ENCODE measurements at places on chromosomes 4 and X. TPM values are rescaled to one million over a fixed set of nuclear protein-coding genes. Genes with fewer than 3 reads are reported as not detected.

Gene RAB9B
- 0.34 TPM for total RNA-seq

Gene FOXP3
- 11.9 TPM for total RNA-seq

Gene SPIN2B
- total RNA-seq: 5.4 TPM

DNA sequence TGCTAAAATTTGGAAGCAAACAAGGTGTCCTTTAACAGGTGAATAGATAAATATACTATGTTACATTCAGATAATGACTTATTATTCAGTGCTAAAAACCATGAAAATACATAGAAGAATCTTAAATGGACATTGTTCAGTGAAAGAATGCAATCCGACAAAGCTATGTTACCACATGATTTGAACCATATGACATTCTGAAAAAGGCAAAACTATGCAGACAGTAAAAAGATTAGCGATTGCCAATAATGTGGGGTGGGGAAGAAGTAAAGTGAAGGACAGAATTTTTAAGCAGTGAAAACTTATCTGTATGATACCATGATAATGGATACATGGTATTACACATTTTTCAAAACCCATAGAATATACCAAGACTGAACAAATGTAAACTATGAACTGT lies 926.9 kb downstream of the FAT4 start:
- DNase-seq: no peak

GRCh38 chr4:133865612-133866327 lies 335.8 kb downstream of the PABPC4L start:
- DNase-seq: no peak

DNA sequence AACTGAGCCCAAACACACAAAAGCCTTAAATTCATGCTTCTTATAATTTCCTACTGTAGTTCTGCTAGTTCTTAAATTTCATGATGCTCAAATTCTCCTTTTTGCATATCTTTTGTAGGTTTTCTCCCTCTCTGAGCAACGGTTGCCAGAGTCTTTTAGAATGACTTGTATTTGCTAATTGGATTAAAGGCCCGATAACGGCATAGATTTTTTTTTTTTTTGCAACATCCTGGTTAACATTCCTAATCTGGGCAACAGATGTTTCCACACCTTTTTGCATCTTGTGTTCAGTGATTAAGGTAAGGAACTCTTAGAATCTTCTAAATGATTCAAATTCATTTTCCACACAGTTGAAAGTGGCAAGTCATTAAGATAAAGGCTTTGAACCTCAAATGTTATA lies 66.3 kb upstream of the ADGRG2 start:
- no peak for DNase-seq

- DNase-seq: no peak
These were observed 99.9 kb upstream of the KLHL13 start for GRCh38 chrX:118216509-118216908.

DNA sequence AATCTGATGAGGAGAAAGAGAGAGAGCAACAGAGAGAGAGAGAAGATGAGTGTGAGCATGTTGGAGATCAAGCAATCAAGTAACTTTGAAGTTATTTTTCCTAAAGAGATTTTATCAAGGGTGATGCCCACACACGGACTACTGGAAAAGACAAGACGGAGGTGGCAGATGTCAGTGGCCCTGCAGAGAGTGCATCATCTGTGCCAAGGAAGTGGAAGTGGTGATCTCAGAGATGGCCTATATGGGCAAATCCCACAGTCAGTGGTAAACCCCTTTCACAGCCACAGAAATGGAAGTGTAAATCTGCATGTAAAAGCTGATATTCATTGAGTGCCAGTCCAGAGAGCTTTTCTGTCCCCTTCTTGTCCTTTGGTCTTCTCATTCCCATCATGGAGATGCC lies 577.2 kb upstream of the AADAT start:
- no peak for DNase-seq

Gene GAGE1
- not detected for total RNA-seq

DNA sequence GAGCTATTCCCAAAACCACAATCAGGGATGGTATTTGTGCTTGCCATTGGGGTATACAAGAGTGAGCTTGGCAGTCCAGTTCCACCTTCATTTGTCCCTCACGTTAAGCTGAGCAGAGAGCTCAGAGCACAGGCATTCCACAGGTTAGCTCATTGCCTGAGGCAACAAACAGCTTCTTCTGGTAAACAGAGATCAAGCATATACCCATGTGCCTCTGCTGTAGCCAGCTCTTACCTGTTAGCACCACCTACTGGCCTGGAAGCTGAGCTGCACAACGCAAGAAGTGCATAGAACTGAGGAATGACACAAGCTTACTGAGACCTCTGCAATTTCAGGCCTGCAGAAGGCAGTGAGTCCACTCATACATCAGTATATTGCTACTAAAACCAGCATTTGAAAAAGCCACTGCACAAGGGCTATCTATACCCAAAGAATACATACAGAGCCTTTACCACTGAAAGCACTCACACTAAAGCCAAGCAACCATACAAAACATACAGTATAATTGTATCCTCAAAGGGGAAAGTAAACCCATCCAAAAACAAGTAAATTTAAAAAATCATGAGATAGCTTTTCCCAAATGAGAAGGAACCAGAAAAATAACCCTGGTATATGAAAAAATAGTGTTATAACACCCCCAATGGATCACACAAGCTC lies 258.3 kb upstream of the GABRA2 start:
- no peak for DNase-seq

- no peak for DNase-seq
These were observed 182.9 kb downstream of the AFAP1 start for GRCh38 chr4:7756561-7757355.

- no peak for DNase-seq
These were observed 248.0 kb downstream of the INPP4B start for GRCh38 chr4:142598132-142598531.

GRCh38 chr4:110798687-110799086 lies 175.8 kb upstream of the PITX2 start:
- no peak for DNase-seq

Gene MAGEA3
- not detected for total RNA-seq

Gene LRP2BP
- 0.44 TPM for total RNA-seq

Gene APBB2
- 5.5 TPM for total RNA-seq

- no peak for DNase-seq
These were observed 8.6 kb upstream of the ENPEP start for GRCh38 chr4:110467400-110467799.

Gene NPY1R
- total RNA-seq: not detected

Gene LIMCH1
- not detected for total RNA-seq

Gene MAGEA2B
- total RNA-seq: not detected

DNA sequence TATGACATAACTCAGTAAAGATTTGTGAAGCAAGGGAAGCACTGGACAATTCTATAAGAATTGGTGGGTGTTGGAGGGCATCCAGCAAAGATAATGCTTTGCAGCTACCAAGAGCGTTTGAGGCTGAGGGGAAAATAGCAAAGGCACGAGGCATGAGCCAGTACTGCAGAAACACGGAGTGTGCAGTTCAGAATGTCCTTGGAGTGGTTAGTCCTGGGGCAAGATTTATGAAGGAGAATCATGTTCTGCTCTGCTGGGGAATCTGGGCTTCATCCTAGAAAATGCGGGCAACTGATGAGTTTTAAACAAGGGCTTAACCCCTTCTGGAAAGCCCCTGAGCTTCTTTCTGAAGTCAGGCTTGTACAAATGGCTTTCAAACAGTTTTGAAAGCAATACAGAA lies 452.5 kb downstream of the IL15 start:
- DNase-seq: no peak

GRCh38 chrX:132216283-132216682 lies 3.0 kb downstream of the RAP2C start:
- no peak for DNase-seq

GRCh38 chr4:169620880-169621248 lies 486 bp downstream of the CLCN3 start:
- DNase-seq: peak; percentile 5

DNA sequence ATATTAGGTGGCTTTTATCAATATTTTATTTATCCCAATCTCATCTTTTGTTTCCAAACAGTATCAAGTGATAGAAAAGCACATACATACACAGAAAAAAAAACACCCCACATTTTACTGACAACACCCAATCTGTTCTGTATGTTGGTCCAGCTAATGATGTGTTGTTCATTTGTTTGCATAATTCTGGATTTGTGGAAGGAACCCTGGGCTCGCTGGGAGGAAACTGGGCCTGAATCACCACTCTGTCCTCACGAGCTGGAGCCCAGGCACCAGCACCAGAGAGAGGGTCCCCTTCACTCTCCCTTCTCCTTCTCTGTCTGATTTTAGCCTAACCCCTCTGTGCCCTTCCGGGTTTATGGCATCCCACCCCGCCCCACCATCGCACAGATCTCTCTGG lies 79.8 kb downstream of the PSAPL1 start:
- DNase-seq: no peak

GRCh38 chr4:78720994-78721677 lies 55.0 kb upstream of the BMP2K start:
- peak; percentile 51 for DNase-seq

Gene DGAT2L6
- total RNA-seq: not detected

DNA sequence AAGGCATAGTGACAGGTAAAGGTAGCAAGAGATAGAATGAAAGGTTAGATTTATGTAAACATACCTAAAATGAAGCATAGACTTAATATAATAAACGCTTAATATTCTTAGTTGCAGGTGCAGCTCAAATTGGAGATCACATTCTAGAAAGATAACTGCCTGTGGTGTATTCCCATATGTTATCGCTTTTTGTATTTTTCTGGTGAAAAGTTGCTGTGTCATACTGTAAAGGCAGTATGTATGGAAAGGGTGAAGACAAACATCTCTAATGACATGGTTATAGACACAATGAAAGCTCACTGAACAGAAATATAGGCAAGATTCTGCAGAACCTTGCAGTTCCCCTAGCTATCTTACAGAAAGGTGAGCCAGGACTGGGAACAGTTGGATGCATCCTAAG lies 240.3 kb downstream of the DCLK2 start:
- DNase-seq: no peak

DNA sequence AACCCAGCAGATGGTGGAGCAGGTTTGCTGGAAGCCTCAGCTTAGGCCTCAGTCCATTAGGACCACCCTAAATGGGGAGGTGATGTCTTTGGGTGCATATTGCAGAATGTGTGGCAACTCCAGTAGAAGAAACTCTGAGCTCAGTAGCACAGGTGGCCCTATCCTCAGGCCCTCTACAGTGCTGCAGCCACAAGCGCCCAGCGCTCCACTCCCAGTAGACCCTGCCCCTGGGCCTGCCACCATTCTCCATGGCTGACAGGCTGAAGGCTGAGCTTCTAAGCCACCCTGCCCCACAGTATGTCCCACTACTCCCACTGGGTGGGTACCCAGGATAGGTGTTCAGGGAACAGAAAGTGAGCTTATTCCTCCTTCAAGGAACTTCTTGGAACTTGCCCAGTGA lies 162.8 kb upstream of the MAMLD1 start:
- DNase-seq: no peak

- DNase-seq: no peak
These were observed 322.2 kb downstream of the IQCM start for GRCh38 chr4:149493492-149493891.

Gene PDHA1
- total RNA-seq: 286 TPM

DNA sequence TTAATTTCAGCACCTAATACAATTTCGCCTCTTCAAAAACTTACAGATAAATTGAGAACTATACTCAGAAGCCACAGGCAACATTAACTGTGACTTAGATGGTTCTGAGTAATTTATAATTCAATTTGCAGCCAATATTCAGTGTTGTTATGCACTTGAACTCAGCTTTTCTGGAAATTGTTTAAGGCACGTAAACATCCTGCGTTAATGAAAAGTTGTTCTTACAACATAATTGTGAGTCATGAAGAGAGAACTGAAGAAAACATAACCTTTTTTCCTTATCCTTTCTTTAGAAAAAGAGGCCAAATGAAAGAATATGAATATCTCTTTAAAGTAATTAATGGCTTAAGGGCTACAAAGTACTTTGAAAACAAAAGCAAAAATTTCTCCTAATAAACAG lies 16.6 kb upstream of the H2AZ1 start:
- DNase-seq: no peak

Gene GPR50
- not detected for total RNA-seq

- DNase-seq: no peak
These were observed 317.7 kb downstream of the CCSER1 start for GRCh38 chr4:90444904-90445303.

DNA sequence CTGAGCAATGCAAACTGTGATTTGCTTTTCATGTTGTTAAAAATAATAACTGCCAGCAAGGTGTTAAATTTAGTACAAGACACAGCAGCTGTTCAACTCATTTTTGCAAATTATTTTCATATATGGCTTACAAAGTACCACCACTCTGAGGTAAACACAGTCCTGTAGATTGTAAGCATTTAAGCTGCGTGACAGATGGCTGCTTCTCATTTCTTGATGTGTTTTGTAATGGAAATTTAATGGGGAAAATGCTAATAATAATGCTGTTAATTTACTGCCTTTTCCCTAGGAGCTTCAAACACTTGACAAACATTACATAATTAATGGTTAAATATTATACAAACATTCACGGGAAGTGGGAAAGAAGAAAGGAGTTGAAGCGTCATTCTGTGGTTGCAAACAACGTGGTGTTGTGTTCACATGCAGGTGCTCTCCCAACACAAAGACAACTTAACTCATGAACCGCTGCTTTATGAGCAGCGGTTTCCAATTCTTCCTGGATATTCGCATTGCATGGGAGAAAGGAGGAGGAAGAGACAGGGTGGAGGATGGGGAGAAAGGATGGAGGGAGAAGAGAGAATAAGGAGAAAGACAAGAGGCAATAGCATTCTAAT lies 236.8 kb upstream of the VCX start:
- DNase-seq: no peak

Gene LPAR4
- total RNA-seq: not detected

GRCh38 chrX:13478740-13479451 lies 90.5 kb upstream of the EGFL6 start:
- DNase-seq: no peak

- no peak for DNase-seq
These were observed 220.0 kb downstream of the SPCS3 start for GRCh38 chr4:176539785-176540175.

DNA sequence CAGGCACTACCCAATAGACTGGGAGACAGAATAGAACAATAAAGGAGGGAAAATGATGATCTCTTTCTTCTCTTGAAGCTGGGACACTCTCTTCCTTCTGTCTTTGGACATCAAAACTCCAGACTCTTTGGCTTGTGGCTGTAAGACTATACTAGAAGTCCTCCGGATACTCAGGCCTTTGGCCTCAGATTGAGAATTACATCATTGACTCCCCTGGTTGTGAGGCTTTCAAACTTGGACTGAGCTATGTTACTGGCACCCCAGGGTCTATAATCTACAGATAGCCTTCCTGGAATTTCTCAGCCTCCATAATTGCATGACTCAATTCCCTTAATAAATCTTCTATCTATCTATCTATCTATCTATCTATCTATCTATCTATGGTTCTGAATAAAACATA lies 294.2 kb upstream of the CT83 start:
- no peak for DNase-seq

Gene GCNA
- 1.6 TPM for total RNA-seq

GRCh38 chrX:153921070-153921469 lies 5.0 kb downstream of the ARHGAP4 start:
- DNase-seq: no peak

All from activated naive CD8-positive, alpha-beta T cell treated with anti-CD3 and anti-CD28 coated beads for 36 hours (primary cell).